Lower leg skin (tissue), 4 donors: ENCODE measurements at places on chromosomes 7 and 10.

DNA sequence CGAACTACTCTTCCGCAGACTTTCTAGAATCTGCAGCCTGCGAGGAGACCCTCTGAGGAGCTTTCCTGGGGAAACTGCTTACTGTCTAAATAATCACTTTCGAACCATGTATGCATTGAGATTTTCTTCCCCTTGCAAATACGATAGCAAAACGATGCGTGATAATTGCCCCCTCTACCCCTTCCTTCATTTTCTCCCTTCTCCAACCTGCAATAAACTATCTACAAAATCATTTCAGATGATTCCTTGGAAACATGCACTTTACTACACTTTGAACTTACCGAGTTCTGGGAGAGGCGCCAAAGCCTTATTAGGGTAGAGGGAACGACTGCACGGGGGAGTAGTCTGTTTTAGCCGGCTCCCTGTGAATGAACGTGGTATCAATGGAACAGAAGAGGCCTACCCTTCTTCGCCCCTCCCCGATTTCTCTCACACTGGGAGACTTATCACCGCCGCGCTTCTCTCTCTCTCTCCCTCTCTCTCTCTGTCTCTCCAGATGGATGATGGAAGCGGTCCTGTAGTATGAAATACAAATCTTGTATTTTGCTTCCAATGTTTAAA, at the start of gene FGFBP3:
Gene FGFBP3, minus strand, starts transcription at position 370 of the 561 bp plus-strand sequence. CDS start 517 bp downstream, outside the sequence.
- DNase-seq: no peak

GRCh38 chr7:7421826-7422225, 113.8 kb downstream of the COL28A1 start:
- no peak for DNase-seq

GRCh38 chr7:101754424-101755159, 62.8 kb upstream of the CUX1 start:
- no peak for DNase-seq

DNA sequence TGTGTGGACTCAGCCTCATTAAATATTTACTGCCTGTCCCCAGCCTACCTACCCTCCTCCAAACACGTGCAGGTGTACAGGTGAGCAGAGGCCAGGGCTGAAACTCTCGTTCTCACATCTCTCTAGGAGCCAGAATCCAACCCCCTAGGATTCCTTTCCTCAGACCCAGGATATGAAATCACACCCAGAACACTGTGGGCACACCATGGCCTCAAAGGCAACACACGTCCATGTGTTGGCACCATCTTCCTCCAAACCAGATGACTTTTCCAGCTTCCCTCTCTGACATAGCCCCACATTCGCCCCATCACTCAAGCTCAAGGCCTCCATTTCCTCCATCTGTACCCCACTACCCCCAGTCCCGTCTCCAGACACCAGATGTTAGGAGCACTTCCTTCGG, 51.8 kb upstream of the DUSP5 start:
- no peak for DNase-seq
